ENCODE measurements at places on chromosomes 13 and 19.
A peak's percentile ranks its signal among the peaks of the same experiment; 100 is the strongest.

DNA sequence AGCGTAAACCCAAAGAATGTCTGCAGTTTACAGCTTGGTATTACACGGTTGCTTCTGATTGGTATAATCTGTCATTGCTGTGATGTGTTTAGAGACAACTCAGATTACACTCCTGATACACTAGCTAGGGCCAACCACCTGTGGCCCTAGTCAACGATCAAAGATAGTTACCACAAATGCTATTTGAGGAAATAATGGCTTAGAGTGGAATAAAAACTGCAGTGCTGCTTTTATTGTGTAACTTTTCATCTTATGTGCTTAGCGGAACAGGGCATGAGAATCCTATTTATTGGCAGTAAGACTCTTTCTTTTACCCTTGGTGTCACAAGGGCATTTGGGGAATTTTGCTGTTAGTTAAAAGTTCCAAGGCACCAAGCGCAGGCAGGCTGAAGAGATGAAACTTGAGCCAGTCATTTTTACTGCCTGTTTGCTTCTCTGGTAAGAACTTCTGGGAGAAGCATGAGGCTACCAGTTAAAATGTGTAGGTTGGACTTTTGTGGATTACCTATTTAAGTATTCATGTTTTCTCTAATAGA is 363.3 kb downstream of the KCNRG start:
- no peak for DNase-seq

DNA sequence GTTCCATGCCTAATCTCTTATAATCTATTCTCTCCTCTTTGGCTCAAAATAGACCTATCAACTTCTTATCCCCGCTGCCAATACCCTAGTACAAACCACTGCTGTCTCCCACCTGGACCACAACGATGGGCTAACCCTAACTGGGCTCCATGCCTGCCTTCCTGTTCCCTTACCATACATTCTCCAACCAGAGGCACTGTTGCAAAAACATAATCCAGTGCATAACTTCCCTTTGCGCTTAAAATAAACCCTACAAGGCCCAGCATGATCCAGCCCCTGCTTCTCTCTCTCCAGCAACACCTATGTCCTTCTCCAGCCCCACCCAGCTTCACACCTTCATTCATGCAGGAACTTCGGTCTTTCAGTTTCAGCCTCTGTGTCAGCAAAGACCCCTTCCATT is 27.4 kb upstream of the CEBPA start:
- DNase-seq = no peak

GRCh38 chr19:30669329-30670010 is 297.3 kb downstream of the ZNF536 start:
- peak; percentile 56 for DNase-seq

DNA sequence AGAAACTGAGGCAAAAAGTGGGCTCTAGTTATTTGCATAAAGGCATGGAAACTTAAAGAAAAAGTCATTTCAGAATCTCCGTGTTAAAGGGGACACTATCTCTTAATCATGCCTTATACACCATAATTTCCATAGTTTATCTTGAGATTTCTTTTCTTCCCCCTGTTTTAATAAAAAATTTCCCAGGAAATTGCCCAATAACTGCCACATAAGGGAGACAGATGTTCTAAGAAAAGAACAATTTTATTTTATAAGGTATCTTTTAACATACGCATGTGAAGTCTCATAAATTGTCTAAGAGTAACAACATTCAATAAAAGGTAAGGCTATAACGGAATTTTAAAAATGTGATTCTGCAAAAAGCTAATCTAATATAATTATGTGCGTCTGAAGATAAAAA is 371.3 kb downstream of the IRS2 start:
- no peak for DNase-seq

DNA sequence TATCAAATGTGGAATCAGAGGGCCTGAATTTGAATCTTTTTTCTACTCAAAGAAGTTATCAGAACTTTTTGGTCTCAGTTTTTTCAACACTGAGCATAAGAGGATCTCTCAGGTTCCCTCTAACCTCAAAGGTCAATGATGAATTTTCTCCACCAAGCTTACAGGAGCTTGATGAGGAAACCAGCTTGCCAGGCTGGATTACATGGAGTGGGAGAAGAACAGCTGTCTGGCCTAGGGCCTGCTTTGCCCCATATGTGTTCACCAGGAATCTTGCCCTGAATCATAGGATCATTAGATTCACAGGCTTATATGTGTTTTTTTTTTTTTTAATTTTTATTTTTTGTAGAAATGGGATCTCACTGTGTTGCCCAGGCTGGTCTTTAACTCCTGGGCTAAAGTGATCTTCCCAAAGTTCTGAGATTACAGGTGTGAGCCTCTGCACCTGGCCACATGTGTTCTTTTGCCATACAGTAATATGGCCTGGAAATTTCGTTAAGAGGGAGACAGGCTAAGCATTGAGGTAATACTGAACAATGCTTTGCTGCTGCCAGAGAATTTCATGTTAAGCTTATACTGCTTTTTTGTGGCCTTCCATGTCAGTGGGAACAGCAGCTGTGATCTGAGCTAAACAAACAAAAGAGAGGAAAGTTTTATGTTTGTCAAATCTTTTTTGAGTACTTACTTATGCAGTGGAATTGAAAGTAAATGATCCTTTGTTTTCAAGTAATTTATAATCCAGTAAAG is 110.6 kb downstream of the DNAJC3 start:
- DNase-seq = no peak

GRCh38 chr19:5778402-5778801 is 6.1 kb downstream of the PRR22 start:
- no peak for DNase-seq

DNA sequence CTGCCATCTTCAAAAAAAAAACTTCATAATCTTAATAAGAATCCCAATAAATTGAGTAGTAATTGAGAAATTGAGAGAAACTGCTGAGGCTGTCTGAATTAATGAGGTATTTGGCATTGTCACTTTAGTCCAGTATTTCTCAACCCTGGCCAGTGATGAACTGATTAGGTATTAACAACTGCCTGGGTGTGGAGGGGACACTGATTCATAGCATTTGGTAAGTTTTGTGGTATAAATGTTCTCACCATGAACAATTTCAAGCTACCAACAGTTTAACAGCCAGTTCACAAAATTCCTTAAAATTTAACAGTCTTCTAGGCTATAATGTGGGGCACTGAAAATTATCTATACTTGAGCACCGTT is 18.3 kb downstream of the GPC6 start:
- no peak for DNase-seq

- DNase-seq = no peak
Observed at GRCh38 chr13:67829641-67830040, 599.5 kb upstream of the PCDH9 start.

GRCh38 chr13:112968910-112969691 is at the start of gene MCF2L:
Gene MCF2L, plus strand, starts transcription at chr13:112969214. Its CDS starts 166 bp downstream, at chr13:112969380.
- peak; percentile 52 for DNase-seq

- DNase-seq = no peak
Observed at GRCh38 chr19:7611541-7612279, 16.0 kb downstream of the CAMSAP3 start.

DNA sequence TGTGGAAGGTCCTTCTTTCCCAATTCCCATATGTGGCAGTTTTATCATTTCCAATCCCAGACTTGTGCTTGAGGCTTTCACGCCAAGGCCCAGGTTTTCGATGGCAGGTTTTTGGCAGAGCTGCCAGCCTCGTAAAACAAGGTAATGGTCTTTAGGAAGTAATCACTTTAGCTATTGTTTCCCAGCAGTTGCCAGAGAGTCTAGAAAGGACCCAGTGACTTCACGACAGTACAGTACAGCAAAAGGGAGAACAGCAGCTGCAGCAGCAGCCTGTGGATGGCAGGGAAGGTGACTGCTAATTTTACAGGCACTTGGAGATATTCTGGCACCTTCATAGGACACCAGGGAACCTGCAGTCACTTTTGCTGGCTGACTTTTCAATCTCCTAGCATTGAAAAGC is 291.6 kb upstream of the MAB21L1 start:
- no peak for DNase-seq

GRCh38 chr19:484494-484893 is 11.8 kb upstream of the MADCAM1 start:
- DNase-seq = no peak

GRCh38 chr13:84954636-84955035 is 844.6 kb downstream of the SLITRK6 start:
- DNase-seq = no peak

DNA sequence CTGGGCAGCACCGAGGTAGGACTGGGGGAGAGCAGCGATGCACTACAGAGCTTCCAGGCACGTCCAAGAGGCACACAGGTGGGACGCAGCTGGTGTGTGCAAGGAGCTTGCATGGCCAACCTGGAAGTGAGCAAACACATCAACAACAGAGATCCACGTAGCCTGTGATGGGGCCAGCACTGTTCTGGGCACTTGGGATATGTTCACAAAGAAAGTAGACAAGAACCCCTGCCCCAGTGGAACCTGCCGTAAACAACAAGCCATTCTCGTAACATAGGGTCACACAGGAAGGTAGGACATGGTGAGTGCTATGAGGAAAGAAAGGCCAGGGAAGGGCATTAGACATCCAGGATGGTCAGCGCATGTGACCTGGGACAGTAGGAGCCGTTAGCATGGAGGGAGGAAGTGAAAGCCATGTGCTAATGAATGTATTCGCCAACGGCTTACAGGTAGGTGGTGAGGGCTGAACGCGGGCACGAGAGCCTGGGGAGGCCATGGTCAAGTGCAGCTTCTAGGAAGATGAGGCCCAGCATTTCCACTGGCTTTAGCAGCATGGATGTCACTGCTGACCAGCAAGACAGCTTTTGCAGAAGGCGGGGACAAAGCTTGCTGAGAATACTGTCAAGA is 105.5 kb downstream of the TEX26 start:
- DNase-seq = no peak

DNA sequence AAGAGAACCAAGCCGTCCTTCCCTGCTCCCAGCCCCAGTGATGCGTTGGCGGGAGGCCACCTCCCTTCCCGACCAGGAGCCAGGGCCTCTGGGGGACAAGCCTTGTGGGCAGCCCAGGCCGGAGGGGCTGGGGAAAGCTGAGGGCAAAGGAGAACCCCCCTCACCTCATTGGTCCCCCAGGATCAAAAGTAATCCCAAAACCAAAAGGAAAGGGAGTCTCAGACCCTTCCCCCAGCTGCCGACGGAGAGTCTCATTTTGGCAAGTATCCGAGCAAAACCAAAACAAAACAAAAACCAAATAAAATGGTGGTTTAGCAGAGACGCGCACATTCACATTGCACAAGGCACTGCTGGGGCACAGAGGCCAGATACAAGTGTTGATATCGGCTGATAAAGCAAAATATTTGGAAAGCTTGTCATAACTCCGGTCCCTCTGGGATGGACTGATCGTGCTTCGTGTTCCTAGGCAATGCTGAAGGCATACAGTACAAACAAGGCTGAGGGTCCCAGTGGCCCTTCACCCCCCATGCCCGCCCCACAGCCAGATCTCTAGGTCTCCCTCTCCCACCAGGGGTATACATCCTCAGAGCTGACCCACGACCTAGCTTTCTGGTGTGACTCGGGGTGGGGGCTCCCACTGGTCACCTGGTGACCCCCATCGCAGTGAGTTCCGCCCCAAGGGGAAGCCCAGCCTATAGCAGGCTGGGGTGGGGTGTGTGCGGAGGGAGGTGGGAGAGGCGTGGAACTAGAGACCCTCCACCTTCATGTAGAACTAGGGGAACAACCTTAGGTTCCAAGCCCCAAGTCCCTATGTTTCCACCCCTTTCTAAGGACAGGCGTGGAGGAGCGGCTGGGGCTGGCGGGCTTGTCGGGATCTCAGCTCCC is 2.1 kb downstream of the CEBPA start:
- DNase-seq = no peak

Measured in stimulated activated CD4-positive, alpha-beta T cell treated with anti-CD3 and anti-CD28 coated beads, Interleukin-4, amount 100 ng/mL, for 24 hours (primary cell).